Stomach (tissue), 19 donors: ENCODE measurements at places on chromosomes 13 and 19. TPM values are rescaled to one million over a fixed set of nuclear protein-coding genes. Genes with fewer than 3 reads are reported as not detected.

Gene TNFRSF19
- total RNA-seq = 1.2 TPM

Gene IQCN
- not detected for total RNA-seq

GRCh38 chr13:108263621-108264355, 5.7 kb upstream of the TNFSF13B start:
- no peak overlapping the region for H3K27ac ChIP-seq
- no peak overlapping the region for H3K4me3 ChIP-seq
- no peaks in the 10 kb centered on the region for H3K36me3 ChIP-seq
- H3K27me3 ChIP-seq = no peaks in the 10 kb centered on the region

Gene LILRB2
- total RNA-seq = not detected

GRCh38 chr13:51305271-51305967, 34.1 kb upstream of the SERPINE3 start:
- no peak for DNase-seq
- no peaks in the 10 kb centered on the region for H3K36me3 ChIP-seq
- H3K27ac ChIP-seq = no peak overlapping the region
- no peaks in the 10 kb centered on the region for H3K4me1 ChIP-seq
- no peaks in the 10 kb centered on the region for H3K27me3 ChIP-seq

DNA sequence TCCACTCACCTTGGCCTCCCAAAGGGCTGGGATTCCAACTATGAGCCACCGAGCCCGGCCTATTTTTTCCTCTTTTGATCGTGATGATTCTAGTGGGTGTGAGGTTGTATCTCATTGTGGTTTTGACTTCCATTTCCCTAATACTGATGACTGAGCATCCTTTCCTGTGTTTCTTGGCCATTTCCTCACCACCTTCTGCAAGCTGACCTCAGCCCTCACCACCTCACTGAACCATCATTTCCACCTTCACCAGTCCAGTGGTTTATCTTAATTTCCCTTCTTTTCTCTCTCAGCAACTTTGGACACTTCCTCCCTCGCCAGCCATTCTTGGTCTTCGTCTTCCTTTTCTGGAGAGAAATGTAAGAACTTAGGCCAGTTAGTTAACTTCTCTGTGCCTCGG, 13.0 kb upstream of the BICRA start:
- H3K27me3 ChIP-seq = no peaks in the 10 kb centered on the region
- no peaks in the 10 kb centered on the region for H3K36me3 ChIP-seq
- no peak overlapping the region for H3K27ac ChIP-seq
- H3K4me1 ChIP-seq = peaks cover 15% of the 10 kb centered on the region
- no peak overlapping the region for H3K4me3 ChIP-seq
- no peak for DNase-seq

DNA sequence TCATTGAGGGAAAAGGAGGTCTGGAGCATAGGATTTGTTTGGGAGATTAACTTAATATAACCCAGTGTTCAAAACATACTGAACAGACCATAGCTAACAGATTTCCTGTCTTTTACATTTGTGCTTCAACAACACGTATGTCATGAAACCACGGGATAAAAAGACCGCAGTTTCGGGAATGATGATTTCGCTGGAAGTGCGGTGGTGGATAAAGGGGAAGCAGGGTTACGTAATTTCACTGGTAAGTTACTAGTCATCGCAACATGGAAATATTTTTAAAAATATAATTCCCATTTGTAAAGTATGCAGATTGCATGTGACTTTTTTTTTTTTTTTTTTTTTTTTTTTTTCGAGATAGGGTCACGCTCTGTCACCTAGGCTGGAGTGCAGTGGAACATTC, 237.4 kb downstream of the LMO7 start:
- no peak overlapping the region for H3K4me3 ChIP-seq
- no peaks in the 10 kb centered on the region for H3K27me3 ChIP-seq
- no peaks in the 10 kb centered on the region for H3K4me1 ChIP-seq
- no peak overlapping the region for H3K27ac ChIP-seq

Gene DHDH
- not detected for total RNA-seq

- H3K4me3 ChIP-seq = no peak overlapping the region
- H3K27me3 ChIP-seq = no peaks in the 10 kb centered on the region
- DNase-seq = peak; percentile 56
These were observed 2.7 kb downstream of the PLEKHF1 start for GRCh38 chr19:29667901-29668341.
